Fibroblast of the conjunctiva (primary cell): ENCODE measurements at places on chromosomes 2 and 18.

DNA sequence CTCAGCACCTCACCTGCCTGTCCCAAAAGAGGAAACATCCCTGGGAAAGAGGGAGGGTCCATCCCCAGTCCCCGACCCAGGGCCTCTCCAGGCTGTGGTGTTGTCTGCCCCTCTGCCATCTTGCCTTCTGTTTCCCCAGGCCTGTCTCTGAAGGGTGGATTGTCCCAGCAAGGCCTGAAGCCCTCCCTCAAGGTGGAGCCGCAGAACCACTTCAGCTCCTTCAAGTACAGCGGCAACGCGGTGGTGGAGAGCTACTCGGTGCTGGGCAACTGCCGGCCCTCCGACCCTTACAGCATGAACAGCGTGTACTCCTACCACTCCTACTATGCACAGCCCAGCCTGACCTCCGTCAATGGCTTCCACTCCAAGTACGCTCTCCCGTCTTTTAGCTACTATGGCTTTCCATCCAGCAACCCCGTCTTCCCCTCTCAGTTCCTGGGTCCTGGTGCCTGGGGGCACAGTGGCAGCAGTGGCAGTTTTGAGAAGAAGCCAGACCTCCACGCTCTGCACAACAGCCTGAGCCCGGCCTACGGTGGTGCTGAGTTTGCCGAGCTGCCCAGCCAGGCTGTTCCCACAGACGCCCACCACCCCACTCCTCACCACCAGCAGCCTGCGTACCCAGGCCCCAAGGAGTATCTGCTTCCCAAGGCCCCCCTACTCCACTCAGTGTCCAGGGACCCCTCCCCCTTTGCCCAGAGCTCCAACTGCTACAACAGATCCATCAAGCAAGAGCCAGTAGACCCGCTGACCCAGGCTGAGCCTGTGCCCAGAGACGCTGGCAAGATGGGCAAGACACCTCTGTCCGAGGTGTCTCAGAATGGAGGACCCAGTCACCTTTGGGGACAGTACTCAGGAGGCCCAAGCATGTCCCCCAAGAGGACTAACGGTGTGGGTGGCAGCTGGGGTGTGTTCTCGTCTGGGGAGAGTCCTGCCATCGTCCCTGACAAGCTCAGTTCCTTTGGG lies 47.2 kb downstream of the BOLA3 start:
- no peak for DNase-seq

DNA sequence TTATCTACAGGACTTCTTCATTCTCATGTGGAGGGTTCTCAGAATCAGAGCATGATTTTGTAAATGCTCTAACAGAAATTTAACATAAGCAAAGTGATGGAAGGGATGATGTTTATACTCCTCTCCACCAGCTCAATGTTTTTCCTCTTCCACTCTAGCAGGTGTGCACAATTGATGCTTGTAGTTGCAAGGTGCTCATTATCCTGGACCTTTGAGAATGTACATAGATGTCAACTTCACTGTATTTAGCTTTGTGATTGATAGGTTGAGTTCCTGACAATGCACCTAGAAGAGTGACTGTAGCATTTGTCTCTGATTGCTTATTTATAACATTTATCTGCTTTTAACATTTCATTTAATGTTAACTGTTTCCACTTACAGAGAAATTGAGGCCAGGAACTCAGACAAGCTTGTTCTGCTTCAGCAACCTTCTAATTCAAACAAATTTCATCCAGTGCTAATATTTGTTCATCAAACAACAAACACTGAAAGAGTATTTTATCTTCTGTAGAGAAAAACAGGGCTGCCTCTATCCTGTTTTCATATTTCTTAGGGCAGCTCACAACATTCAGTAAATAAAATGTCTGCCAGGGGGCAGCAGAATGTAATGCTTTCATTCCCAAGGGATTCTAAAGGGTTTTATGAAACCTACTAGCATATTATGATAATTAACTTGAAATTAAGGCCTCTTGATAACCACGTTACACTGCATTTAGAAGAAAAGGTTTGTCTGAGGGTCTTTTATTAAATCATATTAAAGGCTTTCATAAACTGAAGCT lies 127.9 kb upstream of the NOL4 start:
- no peak for DNase-seq

DNA sequence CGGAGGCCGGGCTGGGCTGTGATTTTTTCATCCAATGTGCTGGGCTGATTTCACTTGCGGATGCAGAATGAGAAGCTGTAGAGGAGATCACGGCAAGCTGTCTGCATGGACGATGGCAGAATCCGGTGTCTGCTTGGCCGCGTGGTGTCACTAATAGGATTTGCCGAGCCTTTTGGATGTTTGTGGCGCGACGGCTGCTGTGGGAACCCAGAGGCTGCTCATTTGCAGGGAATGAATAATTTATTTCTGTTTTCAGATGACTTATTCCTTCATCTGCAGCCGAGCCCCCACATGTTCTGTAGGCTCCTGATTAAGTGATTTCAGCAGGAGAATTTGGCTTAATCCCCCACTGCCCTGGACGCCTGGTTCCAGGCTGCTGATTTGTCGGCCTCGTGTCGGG lies 62.6 kb downstream of the ODC1 start:
- no peak for DNase-seq

GRCh38 chr2:224395620-224396390 lies 6.1 kb downstream of the FAM124B start:
- DNase-seq = no peak

GRCh38 chr2:188610827-188611226 lies 319.2 kb downstream of the GULP1 start:
- no peak for DNase-seq

DNA sequence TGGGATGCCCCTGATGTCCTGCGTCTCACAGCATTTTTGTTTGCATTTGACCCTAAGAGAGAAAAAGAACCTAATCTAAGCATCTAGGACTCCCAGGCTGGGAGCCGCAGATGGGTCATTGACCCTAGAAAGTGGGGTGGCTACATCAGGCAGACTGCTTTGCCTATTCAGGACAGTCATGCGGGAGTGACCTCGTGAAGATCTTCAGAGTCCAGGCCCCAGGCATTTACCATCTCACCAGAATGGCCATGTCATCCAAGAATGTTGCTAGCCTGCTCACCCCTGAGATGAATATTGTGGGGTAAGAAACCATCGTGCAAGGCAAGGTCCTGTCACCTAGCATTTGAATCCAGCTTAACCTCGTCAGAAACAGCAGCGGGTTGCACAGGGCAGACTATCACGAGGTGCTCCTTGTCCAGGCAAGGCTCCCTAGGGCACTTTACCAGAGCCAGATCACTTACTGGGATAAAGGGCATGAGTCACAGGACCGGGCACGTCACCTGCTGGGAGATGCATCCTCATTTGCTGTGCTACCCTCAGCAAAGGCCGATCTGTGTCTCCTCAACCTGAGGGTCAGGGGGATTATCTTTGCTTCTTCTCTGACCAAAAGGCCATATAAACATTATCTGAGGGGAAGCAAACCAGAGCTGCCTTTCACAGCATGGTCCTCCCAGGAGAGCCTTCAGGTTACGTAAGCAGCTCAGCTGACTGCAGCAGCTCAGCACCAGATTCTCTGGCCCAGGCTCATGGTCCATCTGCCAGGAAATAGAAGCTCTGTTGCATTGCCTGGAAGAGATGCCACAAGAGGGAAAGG lies 162.3 kb downstream of the ACKR3 start:
- DNase-seq = peak; percentile 84

DNA sequence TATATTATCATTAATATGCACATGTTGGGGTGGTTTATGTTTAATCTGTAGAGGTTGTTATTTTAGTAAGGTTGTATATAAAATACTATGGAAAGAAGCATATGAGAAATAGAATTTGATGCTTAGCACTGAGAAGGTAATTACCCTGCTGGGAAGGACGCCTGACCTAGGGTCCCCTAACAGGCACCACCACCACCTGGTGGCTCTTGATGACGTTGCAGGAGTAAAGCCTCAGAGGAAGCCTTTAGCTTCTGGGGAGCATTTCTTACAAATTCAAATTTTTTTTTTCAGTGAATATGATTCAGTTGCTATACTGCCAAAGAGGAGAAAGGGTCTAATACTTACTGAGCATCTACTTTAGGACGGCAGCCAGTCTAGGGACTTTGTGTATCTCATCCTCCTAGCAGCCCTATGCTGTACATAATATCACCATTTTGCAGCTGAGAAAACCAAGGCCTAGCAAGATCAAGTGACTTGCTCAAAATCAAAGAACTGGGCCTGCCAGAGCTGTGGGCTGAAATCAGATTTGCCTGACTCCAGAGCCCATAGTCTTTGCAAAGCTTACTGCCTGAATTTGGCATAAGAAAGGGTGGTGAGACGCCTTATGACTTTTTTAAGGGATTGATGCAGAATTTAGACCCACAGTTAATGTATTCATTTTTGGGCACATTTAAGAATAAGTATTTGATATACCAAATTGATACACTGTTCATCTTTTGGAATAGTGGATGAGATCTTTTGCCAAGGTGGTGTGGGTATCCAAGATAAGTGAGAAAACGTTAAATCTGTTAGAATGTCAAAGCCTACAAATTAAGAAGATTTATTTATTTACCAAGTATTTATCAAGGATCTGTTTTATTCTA lies 78.8 kb upstream of the GAREM1 start:
- DNase-seq = peak; percentile 9

DNA sequence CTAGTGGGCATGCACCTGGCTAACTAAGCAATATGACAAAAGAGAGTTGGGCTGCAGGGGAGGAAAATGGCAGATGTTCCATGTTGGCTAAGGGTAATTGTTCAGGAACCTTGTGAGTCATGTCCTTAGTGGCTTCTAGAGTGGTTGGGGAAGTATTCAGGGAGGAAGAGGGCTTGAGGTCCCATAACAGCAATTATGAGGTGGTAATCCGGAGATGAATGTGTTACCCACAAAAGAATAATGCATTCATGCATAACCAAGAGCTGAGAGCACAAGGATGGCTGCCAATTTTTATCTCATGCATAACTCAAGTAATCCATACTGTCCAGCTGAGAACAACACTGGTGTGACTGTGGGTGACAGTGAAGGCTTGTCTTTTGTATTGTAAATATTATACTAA lies 42.9 kb downstream of the TMEFF2 start:
- DNase-seq = no peak

DNA sequence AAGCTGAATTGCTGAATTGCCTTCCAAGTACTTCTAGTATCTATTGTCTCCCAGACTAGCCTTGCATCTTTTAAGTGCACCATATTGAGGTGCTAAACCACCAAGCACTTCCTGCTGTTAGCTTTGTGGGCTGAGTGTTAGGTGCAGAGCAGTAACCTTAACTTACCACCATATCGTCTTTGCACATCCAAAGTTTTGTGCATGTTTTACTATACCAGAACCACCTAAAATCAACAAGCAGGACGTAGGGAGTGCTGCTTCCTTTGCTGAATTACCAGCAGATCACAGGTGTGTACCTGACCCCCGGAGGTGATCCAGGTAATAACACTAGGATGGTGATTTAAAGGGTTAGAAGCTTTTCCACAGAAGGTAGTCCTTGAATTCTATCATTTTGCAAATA lies 359.9 kb upstream of the HNRNPA3 start:
- no peak for DNase-seq

DNA sequence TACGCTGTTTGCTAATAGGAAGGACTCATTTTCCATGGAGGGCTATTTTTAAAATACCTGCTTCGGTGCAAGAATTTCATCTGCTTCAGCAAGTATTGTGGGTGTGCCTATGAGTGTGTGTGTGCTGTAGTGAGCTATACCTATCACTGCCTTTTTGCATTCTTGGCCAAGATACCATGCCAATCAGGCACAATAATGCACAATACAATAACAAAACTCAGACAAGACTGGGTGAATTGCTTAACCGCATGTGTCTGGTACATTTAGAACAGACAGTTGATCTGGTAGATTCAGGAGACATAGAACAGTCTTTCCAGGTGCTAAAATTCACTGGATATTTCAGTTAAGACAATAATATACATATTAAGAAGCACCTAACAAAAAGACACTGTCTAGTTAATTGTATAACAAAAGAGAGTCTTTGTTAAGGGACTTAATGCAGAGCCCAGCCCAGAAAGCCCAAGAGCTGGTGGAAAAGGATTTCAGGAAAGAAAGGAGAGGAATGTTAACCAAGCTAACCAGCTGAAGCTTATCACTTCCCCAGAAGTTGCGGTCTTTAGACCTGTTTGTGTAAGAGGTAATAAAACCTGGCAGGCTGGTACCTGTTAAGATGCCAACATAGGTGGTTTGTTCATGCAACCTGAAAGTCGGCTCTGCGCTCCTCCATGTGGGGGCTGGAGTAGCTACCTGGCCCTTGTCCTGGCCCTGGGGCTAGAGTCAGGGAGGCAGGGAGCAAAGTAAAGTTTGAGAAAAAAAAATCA lies 153.3 kb upstream of the RBMS1 start:
- DNase-seq = no peak

DNA sequence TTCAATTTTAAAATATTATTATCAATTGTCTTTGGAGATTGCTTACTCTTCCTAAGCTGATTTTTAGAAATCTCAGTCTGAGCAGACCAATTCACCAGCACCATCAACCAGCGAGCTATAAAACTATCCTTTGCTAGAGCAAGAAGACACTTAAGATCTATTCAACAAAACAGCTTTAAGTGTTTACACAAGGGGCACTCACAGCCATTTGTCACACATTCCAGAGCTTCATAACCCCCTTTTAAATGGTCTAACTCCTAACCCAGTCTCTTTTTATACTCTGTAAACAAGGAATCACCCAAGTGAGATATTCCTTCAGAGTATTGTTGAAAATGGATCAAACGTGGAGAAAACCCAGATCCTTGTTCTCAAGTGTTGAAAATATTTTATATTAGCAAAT lies 1294.1 kb upstream of the CHAC2 start:
- no peak for DNase-seq

DNA sequence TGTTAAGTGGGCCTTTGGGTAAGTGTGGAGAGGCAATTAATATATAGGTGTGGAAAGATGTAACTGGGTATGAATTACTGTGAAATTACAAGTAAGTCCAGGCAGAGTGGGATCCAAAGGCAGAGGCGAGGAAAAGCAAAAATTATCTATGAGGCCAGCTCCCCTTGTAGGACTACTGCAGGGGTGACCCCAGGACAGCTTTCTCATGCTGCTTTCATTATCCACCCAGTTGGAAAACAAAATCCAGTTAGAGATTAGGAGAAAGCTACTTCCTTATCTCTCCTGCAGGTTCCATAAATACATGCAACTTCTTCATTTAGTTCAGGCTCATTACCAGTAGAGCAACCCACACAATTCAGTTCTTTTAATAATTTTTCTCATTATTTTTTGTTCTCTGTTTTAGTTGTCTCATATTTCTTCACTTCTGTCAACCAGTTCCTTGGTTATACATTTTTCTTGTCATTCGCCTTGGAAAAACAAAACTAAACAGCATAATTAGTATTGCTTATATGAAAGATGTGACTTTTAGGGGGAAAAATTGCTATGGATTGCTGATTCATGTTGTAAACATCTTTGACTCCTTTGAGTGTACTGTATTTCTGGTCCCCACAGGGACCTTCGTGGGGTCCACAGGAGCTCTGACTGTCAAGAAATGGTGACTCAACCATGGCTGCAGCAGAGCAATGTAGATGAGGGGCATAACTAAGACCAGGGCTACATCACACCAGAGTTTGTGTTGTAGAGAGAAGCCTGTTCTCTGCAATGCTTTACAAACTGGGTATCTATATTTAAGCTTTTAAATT lies 110.4 kb upstream of the PARD3B start:
- no peak for DNase-seq

DNA sequence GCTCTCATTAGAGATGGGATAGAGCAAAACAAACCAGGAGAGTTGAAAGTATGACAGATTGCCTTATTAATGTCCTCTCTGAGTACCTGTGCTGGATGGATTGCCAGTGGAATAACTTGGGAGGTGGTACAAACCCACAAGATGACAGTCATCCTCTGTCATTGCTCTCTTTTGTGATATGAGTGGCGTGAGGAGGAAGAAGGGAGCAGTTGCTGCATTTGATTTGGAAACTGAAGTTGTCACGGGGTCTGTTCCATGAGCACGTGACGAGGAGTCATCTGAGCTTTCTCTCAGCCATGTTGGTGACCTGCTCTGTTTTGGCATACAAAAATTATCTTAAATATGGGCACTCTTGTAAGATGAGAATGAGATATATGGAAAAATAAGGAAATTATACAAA lies 204.9 kb downstream of the FAM210A start:
- DNase-seq = no peak
